ENCODE measurements at places on chromosomes 5 and 9.

DNA sequence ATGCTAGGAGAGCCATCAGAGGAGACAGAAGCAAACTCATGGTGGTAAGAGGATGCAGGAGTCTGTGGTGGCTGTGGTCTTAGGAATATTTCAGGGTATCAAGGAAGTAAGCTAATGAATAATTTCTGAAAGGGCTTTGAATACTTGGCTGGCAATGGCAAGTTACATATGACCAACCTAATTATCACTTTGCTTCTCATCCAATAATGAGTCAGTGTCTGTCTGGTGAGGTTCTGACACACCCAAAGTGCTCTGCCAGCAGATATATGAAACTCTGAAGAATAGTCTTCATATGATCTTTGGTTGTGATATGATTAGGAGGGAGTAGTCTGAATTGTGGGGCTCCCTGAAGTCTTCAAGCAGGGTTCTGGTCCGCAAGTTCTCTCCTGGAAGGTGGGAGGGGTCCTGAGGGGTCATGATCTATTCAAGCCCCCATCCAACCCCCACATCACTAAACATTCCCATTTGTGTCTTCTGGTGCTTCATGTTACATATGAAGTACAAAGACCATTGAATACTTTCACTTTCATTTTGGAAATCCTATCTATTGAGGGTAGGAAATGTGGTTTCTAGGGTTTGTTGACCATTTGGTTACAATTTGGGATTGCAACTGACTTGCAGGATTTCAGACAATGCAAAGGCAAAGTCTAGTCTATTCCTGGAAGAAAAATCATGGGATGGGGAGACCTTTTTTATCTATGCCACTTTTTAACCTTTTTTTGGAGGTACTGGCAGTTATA, 199.9 kb upstream of the CDKN2B start:
- no peak for DNase-seq

DNA sequence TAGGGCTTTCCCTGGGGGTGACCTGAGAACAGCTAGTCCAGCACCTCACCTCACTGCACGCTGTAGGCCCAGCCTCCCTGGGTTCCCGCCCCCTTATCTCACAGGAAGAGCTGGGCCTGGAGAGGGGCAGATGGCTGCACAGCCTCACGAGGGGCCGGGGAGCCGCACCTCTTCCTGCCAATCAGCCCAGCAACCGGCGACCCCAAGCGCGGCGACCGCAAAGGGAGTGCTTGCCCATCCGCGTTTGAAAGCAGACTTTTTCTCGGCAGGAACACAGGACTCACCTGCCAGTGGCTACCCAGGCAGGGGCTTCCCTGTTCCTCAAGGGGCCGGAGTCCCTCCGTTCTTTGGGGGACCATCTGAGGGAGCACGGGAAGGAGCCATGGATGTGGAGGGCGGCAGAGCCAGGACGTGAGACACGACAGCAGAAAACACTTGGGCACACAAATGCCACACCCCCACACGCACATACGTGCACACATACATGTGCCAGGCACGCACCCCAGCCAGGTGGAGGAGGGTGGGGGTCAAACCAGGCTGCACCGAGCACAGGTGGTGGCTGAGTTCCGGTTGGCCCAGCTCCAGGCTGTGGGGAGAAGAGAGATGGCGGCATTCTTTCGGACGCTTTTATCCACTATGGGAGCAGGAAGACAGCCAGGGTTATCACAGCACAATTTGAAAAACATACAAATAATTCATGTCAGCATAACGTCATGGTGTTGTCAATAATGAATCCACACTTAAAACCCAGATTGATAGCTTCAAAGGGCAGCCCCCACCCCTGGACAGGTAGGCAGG, 11.3 kb downstream of the TMEM250 start:
- DNase-seq = no peak

DNA sequence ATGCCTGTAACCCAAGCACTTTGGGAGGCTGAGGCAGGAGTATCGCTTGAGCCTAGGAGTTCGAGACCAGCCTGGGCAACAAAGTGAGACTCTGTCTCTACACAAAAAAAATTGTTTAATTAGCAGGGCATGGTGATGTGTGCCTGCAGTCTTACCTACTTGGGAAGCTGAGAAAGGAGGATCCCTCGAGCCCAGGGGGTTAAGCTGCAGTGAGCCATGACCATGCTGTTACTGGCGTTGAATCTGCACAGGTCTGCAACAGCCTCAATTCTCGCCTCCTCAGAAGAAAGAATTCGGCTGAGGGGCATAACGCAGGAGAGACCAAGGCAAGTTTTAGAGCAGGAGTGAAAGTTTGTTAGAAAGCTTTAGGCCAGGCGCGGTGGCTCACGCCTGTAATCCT, 18.0 kb downstream of the CCT5 start:
- no peak for DNase-seq

DNA sequence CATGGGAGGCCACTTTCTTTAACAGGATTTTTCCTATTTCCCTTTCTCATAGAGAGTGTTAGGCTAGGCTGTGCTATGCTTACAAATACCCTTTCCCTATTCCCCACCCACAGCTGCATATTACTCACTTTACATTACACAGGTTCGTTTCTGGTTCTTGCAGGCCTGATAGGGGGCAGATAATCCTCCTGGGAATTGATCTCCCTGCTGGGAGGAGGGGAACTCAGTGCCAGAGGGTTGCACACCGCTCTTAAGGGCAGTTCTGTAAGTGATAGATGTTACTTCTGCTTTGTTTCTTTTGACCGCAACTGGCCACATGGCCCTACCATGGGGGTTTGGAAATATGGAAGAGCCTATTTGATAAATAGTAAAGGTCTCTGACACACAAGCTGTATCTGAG, 54.0 kb upstream of the NTRK2 start:
- DNase-seq = no peak

DNA sequence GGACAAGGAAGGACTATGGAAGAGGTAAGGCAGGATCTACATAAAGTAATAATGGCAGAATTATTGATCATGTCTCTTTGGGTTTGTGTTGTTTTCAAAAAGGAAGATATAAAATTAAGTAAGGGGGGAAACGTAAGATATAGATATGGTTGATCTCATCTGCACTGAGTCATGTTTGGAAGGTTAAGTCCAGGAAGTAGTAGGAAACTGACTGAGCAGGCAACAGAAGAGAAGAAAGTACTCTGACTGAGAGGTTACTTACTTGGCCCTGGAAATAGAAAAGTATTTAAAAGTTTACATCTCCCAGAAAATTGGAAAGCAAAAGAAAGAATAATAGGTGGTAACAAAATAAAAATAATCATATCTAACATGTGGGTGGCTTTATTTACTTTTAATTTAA, 405.3 kb upstream of the RGMB start:
- no peak for DNase-seq

GRCh38 chr5:176875783-176876505, 23.2 kb downstream of the HK3 start:
- DNase-seq = no peak

GRCh38 chr5:141477815-141478214, 2.0 kb downstream of the PCDHGC3 start:
- DNase-seq = no peak

- no peak for DNase-seq
These were observed 135.9 kb upstream of the FBN2 start for GRCh38 chr5:128673970-128674369.

DNA sequence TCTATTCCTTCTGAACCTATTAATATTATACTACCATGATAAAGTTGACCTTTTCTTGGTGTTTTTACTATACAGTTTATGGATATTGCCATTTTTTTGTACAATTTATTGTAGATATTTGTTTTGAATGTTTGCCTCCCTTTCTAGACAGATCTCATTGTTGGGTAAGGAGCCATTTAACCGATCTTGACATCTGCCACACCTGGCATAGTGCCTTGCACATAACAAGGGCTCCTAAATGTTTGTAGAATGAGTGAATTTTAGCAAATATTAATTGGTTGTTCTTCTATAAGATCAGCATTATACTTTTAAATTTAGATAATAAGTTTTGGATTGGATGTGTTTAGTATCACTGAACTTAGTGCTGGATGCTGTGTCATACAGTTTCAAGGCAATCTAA, 175.3 kb downstream of the GDNF start:
- no peak for DNase-seq

- no peak for DNase-seq
These were observed 151.5 kb downstream of the SEMA6A start for GRCh38 chr5:116423141-116423540.

GRCh38 chr5:5658889-5659465, 236.5 kb downstream of the ICE1 start:
- no peak for DNase-seq

GRCh38 chr9:27437652-27438373, 86.3 kb upstream of the IFNK start:
- DNase-seq = no peak

DNA sequence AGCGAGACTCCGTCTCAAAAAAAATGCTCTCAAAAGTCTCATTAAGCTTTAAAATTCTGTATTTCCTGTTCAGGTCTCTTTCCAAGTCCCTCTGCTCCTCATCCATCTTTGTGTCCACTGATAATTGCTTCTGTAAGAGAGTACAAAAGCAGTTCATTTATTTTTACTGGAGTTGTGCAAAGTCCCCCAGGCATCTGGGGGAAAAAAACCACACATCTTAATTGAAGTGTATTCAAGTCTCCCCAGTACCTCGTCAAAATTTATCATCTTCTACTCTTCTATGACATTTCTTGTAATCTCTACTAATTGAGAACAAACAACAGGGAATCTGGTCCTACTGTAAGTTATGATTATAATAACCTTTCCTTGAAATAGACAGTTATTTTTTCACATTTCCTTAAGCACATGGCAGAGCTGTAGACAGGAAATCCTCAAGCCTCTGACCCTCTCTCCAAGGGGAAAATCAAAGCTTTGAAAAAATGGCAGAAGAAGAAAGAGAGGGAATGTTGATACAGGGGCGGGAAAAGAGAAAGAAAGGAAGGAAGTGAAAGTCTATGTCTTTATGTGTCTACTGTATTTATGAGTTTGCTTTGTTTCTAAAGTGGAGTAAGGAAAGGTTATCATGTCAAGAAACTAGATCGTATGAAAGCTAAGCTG, 51.5 kb downstream of the RAI14 start:
- DNase-seq = no peak

DNA sequence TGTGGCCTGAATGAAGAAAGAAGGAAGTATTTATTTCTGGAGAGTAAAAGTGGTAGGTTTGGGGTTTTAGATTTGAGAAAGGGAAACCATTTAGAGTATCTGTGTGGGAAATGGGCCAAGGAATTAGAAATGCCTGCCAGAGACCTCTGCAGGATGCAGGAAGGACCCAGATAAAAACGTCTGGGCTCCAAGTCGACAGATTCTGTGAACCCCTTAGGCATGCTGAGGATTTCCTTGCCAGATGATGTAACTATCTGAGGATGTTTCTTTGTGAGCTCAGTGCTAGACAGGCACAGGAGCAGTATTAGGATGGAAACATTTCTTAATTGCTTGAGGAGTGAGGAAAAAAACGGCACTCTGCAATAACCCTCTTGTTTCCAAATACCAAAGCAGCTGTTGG, 251.8 kb upstream of the DMRT1 start:
- no peak for DNase-seq

DNA sequence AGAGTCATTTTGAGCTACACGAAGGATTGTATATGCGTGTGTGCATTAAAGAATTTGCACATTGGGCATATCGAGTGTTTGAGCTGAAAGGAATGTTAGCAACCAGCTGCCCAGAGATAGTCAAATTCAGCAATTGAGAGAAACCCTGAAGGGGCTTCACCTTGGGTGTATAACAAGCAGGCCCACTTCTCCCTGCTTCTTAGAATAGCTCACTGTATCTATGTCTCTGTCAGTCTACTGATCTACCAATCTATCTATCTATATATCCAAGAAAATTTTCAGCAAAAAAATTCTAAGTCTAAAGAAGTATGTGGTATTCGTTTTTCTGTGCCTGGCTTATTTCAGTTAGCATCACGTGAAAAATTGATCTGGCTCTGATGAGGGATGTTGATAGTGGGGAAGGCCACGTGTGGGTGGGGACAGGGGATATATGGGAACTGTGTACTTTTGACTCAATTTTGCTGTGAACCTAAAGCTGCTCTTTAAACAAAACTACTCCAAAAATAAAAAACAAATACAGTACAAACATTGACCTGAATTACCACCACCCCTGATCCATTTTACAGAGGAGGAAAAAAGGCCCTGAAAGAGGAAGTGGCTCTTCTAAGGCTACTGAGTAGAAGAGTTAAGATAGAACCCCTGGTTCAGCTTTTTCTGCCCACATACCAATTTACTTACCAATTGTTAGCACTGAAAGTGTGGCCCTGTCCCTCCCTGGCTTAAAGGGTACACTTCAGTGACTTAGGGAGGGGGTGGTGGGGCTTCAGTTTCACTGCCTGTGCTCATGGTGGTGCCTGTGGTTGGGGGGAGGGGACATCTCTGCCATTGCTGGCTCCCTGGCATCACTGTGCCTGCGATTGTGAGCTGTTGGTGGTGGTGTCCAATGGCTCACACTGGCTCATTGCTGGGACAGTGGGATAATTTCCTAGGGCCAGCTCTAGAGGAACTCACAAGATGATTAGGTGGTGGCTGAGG, 141.8 kb downstream of the DOCK2 start:
- DNase-seq = no peak

DNA sequence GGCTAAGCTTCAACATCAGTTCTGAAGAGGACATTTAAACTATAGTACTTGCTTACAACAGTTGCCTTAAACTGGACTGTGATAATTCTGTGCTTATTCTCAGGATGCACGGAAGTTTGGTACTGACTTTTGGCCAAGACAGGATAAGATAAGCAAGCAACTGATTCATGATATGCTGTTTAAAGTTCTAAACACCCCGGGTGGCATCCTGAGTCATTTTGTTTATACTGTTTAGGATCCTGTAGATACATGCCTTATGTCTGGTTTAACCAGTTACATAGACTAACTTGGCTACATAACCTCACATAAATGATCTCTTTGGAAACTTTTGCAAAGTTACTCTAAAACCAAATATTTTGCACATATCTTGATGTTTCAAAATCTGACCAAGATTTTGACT, 95.9 kb downstream of the CDH9 start:
- DNase-seq = no peak

- DNase-seq = no peak
These were observed 108.9 kb downstream of the GDNF start for GRCh38 chr5:37730896-37731455.

DNA sequence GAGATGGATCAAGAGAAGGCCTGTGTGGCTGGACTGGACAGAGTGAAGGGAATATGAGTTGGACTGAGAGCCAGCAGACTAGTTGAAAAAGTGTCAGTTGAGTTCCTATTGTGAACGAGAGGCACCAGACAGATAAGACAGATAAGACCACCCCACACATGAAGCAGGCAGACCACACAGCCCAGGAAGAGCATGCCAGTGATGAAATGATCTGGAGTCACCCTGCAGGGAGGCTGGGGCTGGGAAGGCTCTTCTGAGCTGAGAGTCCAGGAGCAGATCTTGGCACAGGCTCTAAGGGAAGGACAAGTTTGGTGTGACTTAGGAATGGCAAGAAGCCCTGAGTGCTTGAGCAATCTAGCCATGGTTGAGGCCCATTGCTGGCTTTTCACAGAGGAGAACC, 10.6 kb upstream of the SLC25A48 start:
- DNase-seq = no peak

- DNase-seq = no peak
These were observed at the start of gene GARIN3 for GRCh38 chr5:157166214-157167213. Gene GARIN3, minus strand, starts transcription at chr5:157166264. Its CDS starts 96 bp downstream, at chr5:157166168.

- DNase-seq = no peak
These were observed 94.9 kb downstream of the BASP1 start for GRCh38 chr5:17312358-17312757.

- no peak for DNase-seq
These were observed 124.0 kb upstream of the BOD1 start for GRCh38 chr5:173740400-173740799.

GRCh38 chr5:162657076-162657475, 589.5 kb downstream of the GABRG2 start:
- no peak for DNase-seq
